ENCODE measurements at places on chromosomes 16 and 17.

GRCh38 chr16:87065446-87066132, 251.6 kb downstream of the C16orf95 start:
- no peak for DNase-seq

DNA sequence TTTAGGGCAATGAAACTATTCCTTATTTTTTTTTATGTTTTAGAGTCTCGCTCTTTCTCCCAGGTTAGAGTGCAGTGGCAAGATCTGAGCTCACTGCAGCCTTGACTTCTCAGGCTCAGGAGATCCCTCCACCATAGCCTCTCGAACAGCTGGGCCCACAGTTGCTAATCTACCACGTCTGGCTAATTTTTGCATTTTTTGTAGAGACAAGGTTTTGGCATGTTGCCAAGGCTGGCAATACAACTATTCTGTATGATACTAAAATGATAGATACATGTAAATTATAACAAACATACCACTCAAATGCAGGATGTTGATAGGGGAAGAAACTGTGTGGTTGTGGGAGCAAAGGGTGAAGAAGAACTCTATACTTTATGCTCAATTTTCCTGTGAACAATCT, 401.3 kb downstream of the ZFHX3 start:
- DNase-seq: no peak

- DNase-seq: peak; percentile 73
Observed at GRCh38 chr17:42422958-42423712, at the start of gene CAVIN1. CAVIN1 (minus strand) TSS chr17:42423256; CDS start chr17:42423097, 159 bp downstream.

GRCh38 chr17:6135996-6136395, 65.8 kb downstream of the WSCD1 start:
- no peak for DNase-seq

DNA sequence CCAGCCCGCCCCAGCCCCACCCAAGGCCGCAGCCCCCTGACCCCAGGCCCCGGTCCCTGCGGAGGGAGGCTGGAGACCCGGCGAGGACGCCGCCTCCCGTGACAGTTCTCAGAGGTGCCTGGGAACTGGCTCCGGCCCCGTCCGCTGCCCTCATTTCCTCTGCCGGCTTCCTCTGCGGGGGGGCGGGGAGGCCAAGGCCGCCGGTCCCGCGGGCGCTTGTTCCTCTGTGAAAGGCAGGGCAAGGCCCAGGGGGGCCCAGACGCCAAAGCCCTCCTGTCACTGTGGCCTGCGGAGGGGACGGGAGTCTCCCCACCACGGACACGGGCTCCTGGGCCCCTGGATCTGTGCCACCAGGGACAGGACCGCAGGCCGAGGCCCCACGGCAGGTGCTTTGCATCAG, 5.0 kb upstream of the PVALEF start:
- DNase-seq: no peak
